ENCODE measurements at places on chromosomes 6 and 20.

DNA sequence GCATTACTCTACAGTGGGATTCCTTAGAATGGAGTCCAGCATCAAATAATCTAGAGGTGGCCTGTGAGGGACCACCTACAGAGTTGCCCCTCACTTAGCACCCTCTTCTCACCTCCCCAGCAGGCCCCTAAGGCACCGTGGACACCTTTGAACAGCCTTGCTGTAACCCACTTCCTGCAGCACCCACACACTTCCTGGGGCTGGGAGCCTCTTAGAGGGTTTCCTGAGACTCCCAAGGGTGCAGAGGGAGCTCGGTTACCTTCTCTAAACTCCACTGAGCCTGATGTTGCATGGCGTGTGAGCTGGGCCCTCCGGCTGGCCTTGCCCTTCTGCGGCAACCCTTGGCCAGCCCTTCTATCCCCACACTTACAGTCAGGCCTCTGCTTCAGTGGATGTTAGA, 7.3 kb upstream of the SIRPG start:
- DNase-seq, result peak; percentile 39

- no peak for DNase-seq
Observed at GRCh38 chr6:89500611-89501010, 67.7 kb downstream of the ANKRD6 start.

DNA sequence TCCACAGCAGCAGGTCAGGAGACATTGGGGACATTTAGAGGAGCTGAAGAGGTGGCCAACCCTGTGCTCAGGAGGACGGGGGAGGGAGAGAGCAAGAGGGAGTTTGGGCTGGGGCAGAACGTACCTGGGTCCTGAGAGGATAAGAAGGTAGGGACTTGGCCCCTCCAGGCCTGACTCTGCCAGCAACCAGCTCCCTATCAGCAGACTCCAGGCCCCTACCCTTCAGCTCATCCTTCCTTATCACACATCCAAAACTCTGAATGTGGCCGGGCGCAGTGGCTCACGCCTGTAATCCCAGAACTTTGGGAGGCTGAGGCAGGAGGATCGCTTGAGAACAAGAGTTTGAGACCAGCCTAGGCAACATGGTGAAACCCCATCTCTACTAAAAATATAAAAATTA, 5.0 kb downstream of the STMN3 start:
- DNase-seq, result no peak

DNA sequence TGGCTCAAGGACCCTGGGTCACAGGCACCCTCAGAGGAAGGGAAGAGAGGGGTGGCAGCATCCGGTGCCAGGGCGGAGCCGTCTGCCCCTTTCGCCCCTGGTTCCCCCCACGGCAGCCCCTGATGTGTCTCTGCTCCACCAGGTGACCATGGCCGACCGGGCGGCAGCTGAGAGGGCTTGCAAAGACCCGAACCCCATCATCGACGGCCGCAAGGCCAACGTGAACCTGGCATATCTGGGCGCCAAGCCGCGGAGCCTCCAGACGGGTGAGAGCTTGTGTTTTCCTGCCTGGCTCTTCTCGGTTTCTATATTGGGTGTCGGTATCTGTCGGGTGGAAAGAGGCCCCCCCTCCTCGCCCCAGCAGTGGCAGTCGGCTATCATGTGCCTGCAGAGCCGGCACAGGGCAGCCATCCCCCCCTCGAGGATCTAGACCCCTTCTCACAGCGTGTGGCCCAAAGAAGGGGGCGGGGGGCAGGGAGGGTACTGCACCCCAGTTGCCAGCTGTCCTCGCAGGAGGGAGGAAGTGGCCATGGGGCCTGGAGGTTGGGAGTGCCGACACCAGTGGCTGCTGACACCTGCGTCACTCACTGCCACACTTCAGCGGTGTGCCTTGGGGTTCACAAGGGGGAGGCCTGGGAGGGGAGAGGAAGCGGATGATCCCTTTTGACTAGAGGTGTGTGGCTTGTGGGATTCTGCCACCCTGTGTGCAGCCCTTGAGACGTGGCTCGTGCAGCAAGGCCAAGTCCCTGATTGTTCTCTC, 1.5 kb downstream of the RBM38 start:
- peak; percentile 83 for DNase-seq

DNA sequence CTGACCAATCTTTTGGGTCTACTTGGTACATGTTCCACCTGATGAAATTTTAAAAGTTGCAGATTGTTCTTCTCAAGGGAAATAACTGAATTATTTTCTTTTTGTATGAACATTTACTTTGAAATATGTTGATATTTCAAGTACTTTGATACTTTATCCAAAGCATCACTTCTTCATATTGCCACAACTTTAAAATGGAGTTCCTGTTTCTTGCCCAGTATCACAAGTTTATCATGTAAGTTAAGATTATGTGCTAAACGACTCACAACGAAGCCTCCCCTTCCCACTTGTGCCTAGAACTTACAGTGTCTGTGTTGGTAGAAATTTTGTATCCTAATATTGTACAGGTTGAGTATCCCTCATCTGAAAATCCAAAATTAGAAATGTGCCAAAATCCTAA, 108.4 kb downstream of the ARID1B start:
- DNase-seq, result no peak

DNA sequence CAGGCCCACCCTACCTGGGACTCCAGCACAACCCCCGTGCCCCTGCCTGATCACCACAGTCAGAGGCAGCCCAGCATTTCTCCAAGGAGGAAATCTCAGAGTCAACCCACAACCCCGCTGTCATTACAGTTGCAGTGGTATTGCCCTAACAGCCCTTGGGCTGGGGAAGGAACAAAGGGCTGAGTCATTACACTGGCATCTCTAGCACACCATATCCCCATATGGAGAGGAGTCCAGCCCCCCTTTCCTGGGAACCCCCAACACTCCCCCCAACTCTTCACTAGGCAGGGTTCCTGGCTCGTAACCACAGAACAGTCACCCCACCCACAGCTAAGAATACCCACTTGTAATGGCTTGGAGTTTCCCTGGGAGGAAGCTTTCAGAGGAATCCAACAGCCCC, 149.4 kb upstream of the OGFRL1 start:
- DNase-seq, result no peak

GRCh38 chr20:58238490-58238889, 10.0 kb upstream of the ANKRD60 start:
- DNase-seq, result no peak

DNA sequence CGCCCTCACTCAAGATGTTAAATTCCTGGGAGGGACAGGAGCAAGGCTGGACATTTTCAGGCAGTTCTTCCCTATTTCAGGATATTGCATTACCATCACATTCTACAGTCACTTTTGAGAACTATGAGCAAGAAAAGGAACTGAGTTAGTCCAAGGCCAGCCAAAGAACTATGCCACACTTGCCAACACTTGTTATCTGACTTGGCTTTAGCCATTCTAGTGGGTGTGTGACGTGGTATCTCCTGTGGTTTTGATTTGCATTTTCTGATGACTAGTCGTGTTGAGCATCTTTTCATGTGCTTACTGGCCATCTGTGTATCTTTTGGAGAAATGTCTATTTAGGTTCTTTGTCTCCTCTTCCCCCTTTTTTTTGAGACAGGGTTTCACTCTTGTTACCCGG, 12.0 kb downstream of the XRN2 start:
- no peak for DNase-seq

DNA sequence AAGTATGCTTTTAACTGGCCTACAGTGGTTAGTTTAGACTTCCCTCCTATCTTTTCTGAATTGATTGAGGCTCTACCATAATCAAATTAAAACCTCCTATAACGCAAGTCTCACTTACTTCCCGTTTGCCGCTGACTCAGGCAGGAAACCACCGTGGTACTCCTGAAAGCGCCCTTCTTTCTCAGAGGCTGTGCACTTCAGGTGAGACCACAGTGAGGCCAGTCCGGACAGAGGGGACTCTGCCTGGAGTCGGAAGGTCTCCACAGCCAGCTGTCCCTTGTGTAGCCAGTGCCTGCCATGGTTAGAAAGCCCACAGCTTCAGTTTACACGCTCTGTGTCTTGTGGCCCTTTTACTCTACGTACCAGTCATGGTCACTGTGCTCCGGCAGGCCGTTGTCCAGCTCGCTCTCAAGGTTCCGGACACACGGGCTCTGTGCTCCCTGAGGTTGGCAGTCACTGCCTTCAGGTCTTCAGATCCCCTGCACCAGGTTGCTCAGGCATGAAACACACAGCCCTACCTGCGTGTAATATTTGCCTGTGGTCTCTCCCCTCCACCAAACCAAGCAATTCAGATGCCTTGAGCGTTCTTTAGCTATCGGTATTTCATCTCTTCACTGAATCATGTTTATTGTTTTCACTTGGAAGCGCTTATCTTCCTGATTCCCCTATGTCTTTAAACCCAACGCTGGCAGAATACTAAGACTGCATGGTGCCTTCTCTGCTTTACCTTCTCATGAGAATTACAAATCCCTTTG, 178.8 kb downstream of the SMOC2 start:
- DNase-seq, result no peak

DNA sequence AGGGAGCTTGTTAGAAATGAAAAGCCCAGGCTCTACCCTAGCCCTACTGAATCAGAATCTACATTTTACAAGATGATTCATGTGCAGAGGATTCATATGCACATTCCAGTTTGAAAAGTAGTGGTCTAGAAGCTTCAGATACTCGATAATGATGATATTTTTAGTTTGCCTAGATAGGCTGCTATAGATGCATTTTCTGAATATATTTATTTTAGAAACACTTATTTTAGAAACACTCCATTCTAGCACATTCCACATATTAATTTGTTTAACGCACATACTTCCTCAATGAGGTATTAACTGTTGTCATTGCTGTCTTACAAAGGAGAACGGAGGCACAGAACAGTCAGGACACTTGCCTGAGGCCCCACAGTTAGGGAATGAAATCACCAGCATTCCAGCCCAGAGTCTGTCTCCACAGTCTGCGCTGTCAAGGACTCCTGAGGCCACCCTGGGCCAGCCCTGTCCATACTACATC, 64.4 kb downstream of the SNAP25 start:
- no peak for DNase-seq

DNA sequence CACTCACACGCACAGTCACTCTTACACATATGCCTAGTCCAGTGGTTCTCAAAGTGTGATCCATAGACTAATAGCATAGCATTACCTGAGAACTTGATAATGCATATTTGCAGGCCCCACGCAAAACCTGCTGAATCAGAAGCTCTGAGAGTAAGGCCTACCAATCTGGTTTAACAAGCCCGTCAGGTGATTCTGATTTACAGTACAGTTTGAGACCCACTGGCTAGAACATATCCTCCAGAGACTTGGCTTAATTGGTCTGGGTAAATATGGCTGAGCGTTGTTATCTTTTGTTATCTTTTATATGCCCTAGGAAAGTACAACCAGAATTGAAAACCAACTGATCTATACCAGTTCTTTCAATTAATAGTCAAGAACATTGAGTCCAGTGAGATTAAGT, 9.6 kb downstream of the TSPYL4 start:
- DNase-seq, result no peak

Measured in T-helper 9 cell (primary cell).